Ascending aorta (tissue), 2 donors: ENCODE measurements at places on chromosomes 1 and 21.

- H3K27me3 ChIP-seq, result no peaks in the 10 kb centered on the region
- no peak for DNase-seq
- no peaks in the 10 kb centered on the region for H3K4me1 ChIP-seq
- H3K4me3 ChIP-seq, result no peak overlapping the region
- H3K27ac ChIP-seq, result no peak overlapping the region
- no peaks in the 10 kb centered on the region for H3K36me3 ChIP-seq
Measured at GRCh38 chr1:29697391-29697780, 461.1 kb downstream of the PTPRU start.

DNA sequence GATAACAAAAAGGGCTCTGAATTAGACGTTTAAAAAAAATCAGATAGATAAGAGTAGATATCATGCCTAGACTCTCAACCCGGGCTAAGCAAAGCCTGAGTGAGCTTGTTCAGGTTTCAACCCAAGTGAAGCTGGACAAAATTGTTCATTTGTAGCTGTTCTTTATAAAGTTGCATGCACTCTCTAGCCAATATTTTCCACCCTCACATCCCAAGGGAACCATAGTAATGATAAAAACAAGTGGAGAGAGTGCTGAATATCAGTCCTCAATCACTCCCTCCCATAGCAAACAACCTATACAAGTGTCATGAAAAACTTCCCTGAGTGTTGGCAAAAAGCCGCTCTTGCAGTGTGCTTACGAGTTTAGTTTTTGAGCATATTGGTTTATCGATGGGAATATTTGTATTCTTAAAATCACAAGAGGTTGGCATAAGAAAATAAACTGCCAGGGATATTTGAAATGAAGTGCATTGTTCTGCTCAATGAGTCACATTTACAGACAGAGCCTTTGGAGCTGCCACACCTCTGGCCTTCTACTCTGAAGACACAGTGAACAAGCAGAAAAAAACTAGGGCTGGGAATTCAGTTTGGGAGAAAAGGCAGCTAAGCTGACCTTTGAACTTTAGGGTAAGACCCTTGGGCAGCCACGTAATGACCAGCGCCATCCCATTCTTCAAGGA is 2.2 kb upstream of the CLCA2 start:
- no peak for DNase-seq
- no peaks in the 10 kb centered on the region for H3K27me3 ChIP-seq
- no peaks in the 10 kb centered on the region for H3K4me1 ChIP-seq

GRCh38 chr1:153545067-153546055 is at the start of gene S100A4:
S100A4 (minus strand) TSS chr1:153545806; CDS start chr1:153544794, 1,012 bp downstream.
- H3K27me3 ChIP-seq, result no peaks in the 10 kb centered on the region
- peaks cover 48% of the 10 kb centered on the region for H3K4me1 ChIP-seq
- H3K4me3 ChIP-seq, result peak within 1 kb of the TSS; percentile 68
- peak; percentile 97 for DNase-seq
- peak within 1 kb of the TSS; percentile 92 for H3K27ac ChIP-seq

- H3K4me1 ChIP-seq, result no peaks in the 10 kb centered on the region
- DNase-seq, result no peak
- H3K27ac ChIP-seq, result no peak overlapping the region
- H3K27me3 ChIP-seq, result no peaks in the 10 kb centered on the region
- no peaks in the 10 kb centered on the region for H3K36me3 ChIP-seq
Measured at GRCh38 chr1:4461726-4462290, 192.6 kb upstream of the AJAP1 start.

- H3K4me3 ChIP-seq, result no peak overlapping the region
- H3K36me3 ChIP-seq, result no peaks in the 10 kb centered on the region
- no peak for DNase-seq
- H3K27me3 ChIP-seq, result no peaks in the 10 kb centered on the region
- H3K4me1 ChIP-seq, result no peaks in the 10 kb centered on the region
- H3K27ac ChIP-seq, result no peak overlapping the region
Measured at GRCh38 chr1:41578712-41579335, 94.3 kb upstream of the EDN2 start.

DNA sequence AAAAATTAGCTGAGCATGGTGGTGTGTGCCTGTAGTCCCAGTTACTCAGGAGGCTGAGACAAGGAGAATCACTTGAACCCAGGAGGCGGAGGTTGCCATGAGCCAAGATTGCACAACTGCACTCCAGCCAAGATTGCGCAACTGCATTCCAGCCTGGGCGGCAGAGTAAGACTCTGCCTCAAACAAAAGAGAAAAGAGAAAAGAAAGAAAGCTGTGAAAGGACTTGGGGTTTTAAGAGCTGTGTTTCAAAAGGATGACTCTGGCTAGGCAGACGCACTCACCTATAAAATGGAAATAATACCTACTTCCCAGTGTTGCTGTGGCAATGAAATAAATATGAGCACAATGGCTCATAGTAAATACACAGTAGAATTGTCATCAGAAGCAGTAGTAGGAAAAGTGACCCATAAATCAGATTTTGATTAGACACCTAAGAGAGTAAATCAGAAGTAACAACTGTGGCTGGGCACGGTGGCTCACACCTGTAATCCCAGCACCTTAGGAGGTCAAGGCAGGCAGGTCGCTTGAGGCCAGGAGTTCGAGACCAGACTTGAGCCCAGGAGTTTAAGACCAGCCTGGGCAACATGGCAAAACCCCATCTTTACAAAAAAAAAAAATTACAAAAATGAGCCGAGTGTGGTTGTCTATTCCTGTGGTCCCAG is 45.9 kb upstream of the PUM1 start:
- no peaks in the 10 kb centered on the region for H3K36me3 ChIP-seq
- DNase-seq, result no peak
- no peak overlapping the region for H3K27ac ChIP-seq

DNA sequence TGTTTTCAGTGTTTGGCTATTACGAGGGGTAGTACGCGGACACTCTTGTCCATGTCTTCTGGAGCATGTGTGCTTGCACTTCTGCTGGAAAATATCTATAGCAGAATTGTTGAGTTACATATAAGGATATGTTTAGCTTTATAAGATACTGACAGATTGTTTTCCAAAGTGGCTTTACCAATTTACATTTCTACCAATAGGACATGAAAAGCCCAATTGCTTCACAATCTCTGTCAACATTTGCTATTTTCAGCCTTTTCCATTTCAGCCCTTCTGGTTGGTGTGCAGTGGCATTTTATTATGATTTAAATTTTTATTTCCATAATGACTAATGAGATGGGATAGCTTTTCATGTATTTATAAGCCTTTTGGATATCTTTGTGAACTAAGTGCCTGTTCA is 6.3 kb upstream of the ANGPTL7 start:
- H3K27ac ChIP-seq, result no peak overlapping the region
- peaks cover 9% of the 10 kb centered on the region for H3K4me1 ChIP-seq
- H3K36me3 ChIP-seq, result peaks cover 20% of the 10 kb centered on the region

- no peaks in the 10 kb centered on the region for H3K4me1 ChIP-seq
- H3K27ac ChIP-seq, result no peak overlapping the region
- no peak for DNase-seq
Measured at GRCh38 chr1:1624443-1625403, 7.2 kb upstream of the MMP23B start.

DNA sequence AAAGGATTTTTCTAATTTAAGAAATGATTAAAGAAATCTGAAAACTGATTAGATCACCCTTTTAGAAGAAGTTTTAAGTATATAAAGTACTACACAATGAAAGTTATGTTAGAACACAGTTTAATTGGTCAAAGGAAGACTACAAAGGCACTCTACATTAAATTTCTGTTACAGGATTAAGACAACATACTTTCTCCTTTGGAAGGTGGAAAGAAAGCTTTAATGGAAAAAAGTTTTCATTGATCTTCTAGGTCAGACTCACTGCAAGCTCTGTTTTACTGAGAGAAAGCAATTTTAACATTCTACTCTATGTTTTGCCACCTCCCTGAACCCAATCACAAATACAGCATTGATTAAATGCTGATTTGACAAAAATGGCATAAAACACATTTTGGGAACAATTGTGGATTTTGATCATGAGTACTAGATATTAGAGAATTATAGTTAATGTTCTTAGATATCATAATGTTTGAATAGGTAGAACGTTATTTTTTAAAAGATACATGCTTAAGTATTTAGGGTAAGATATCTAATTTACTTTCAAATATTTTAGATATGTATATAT is 32.0 kb downstream of the WDR26 start:
- DNase-seq, result no peak
- peaks cover 92% of the 10 kb centered on the region for H3K36me3 ChIP-seq
- no peak overlapping the region for H3K27ac ChIP-seq
- no peaks in the 10 kb centered on the region for H3K4me1 ChIP-seq

- H3K4me1 ChIP-seq, result peaks cover 4% of the 10 kb centered on the region
- no peak overlapping the region for H3K4me3 ChIP-seq
- no peak for DNase-seq
- no peak overlapping the region for H3K27ac ChIP-seq
Measured at GRCh38 chr1:18093193-18093592, 14.4 kb upstream of the IGSF21 start.

- no peak for DNase-seq
- H3K36me3 ChIP-seq, result no peaks in the 10 kb centered on the region
- no peaks in the 10 kb centered on the region for H3K4me1 ChIP-seq
Measured at GRCh38 chr1:73516451-73516850, 681.5 kb downstream of the LRRIQ3 start.

DNA sequence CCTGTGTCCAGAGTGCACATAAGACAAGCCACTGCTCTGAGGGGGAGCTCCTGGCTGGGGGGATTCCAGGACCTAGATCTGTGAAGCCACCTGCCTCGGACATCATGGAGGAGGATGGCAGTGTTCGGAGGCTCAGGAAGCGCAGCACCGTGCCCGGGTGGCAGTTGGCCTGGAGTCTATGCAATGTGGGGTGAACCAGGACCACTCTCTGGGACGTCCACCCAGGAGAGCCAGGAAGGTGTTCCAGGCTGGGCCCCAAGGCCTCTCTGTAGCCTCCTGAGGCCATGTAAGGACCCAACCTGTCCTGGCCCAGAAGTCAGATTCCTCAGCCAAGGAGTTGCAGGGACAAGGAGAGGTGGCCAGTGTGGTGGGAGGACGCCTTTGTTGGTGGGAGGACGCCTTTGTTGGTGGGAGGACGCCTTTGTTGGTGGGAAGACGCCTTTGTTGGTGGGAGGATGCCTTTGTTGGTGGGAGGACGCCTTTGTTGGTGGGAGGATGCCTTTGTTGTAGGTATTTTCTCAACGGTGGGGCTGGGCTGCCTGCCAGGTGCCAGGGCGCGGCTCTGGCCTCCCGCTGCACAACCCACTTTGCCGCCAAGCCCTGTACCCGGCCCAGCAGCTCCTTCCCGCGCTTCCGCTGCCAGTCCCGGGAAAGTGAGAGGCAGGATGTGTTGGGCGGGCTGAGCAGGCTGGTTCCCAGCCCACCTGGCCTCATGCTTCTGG is 30.6 kb upstream of the BMP8B start:
- no peak for DNase-seq
- H3K36me3 ChIP-seq, result no peaks in the 10 kb centered on the region
- no peaks in the 10 kb centered on the region for H3K4me1 ChIP-seq
- no peak overlapping the region for H3K4me3 ChIP-seq
- no peaks in the 10 kb centered on the region for H3K27me3 ChIP-seq

DNA sequence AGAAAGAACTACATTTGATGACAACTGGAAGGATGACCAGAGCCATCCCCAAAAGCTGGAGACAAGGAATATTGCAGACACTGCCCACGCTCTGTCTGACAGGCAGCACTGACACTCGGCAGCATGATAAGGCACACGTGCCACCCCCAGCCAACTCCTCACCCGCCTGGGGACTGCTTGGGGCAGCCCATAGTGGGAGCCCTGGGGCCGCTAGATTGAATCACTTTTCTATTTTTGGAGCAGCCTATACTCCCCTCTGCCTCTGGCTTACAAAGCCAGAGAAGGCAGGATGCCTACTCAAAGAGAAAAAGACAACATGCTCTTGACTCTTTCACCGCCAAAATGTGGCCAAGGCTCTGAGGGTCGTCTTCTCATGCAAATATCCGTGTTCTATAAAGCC is 1.3 kb downstream of the SMG5 start:
- peaks cover 25% of the 10 kb centered on the region for H3K36me3 ChIP-seq
- no peak overlapping the region for H3K27ac ChIP-seq
- peak overlapping the region; percentile 88 for H3K4me3 ChIP-seq
- H3K4me1 ChIP-seq, result no peaks in the 10 kb centered on the region

GRCh38 chr1:119752592-119752991 is 16.1 kb downstream of the HMGCS2 start:
- no peak for DNase-seq
- no peak overlapping the region for H3K4me3 ChIP-seq
- no peaks in the 10 kb centered on the region for H3K27me3 ChIP-seq
- H3K36me3 ChIP-seq, result no peaks in the 10 kb centered on the region
- no peaks in the 10 kb centered on the region for H3K4me1 ChIP-seq

- no peaks in the 10 kb centered on the region for H3K4me1 ChIP-seq
- no peak for DNase-seq
- H3K36me3 ChIP-seq, result no peaks in the 10 kb centered on the region
- H3K27me3 ChIP-seq, result no peaks in the 10 kb centered on the region
- H3K27ac ChIP-seq, result no peak overlapping the region
- H3K4me3 ChIP-seq, result no peak overlapping the region
Measured at GRCh38 chr1:7454052-7454815, 316.9 kb upstream of the VAMP3 start.

GRCh38 chr1:53740621-53741105 is 1.7 kb upstream of the GLIS1 start:
- no peak overlapping the region for H3K27ac ChIP-seq
- H3K36me3 ChIP-seq, result no peaks in the 10 kb centered on the region
- H3K27me3 ChIP-seq, result no peaks in the 10 kb centered on the region
- no peak for DNase-seq
- H3K4me1 ChIP-seq, result peaks cover 10% of the 10 kb centered on the region

GRCh38 chr1:76105372-76105771 is 30.8 kb downstream of the ST6GALNAC3 start:
- DNase-seq, result no peak
- H3K4me3 ChIP-seq, result no peak overlapping the region
- H3K27ac ChIP-seq, result no peak overlapping the region

DNA sequence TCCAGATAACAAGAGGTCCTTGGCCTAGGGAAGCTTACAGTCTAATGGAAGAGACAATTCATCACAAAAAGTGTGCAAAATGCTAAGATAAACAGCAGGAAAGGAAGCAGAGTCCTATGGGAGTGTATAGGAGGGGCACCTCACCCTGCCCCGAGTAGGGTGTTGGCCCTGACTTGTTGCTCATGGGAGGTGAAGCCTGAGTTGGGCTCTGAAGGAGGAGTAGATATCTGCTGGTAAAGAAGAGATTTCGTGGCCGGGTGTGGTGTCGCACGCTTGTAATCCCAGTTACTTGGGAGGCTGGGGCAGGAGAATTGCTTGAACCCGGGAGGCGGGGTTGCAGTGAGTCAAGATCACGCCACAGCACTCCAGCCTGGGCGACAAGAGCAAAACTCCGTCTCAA is 18.6 kb upstream of the GPR37L1 start:
- no peak overlapping the region for H3K4me3 ChIP-seq
- DNase-seq, result no peak
- no peaks in the 10 kb centered on the region for H3K27me3 ChIP-seq

DNA sequence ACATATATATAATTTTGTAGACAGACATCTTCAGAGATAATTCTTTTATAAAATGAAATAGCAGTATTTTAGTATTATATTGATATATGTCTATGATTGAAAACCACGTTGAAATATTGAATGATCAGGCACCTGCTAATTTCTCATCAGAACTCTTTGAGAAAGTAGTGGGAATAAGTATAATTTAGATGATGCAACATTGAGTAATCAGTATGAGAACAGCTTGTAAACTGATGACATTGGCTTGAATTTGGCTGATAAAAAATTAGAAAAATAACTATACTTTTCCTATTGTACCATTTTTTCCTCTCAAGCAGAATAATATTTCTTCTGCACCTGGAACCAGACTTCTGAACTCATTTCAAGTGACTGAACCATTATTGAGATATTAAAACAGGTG is 1316.8 kb downstream of the NCAM2 start:
- H3K4me3 ChIP-seq, result no peak overlapping the region
- no peaks in the 10 kb centered on the region for H3K27me3 ChIP-seq
- H3K4me1 ChIP-seq, result no peaks in the 10 kb centered on the region
- H3K36me3 ChIP-seq, result no peaks in the 10 kb centered on the region
- H3K27ac ChIP-seq, result no peak overlapping the region
- DNase-seq, result no peak
